Endothelial cell of umbilical vein (primary cell): ENCODE measurements at places on chromosomes 5 and 9. TPM values are rescaled to one million over a fixed set of nuclear protein-coding genes. Genes with fewer than 3 reads are reported as not detected.

DNA sequence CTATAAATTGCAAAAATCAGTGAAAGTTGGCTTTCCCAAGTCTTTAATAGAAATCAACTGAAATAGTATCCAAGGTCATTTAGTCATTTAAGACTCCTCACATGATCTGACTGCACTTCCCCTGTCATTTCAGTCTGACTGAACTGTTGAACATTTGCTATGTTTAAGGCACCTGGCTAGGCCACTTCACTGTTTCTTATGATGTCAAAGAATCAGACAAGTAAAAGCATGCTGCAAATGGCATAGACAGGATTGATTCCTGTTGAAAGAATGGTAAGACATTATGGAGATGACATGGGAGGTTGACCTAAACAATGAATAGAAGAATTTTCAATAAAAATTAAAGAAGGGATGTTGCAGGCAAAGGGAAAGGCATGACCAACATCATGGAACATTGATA, 502.1 kb downstream of the NFIB start:
- no peak overlapping the region for H3K27ac ChIP-seq
- H3K36me3 ChIP-seq, result no peaks in the 10 kb centered on the region
- H3K4me3 ChIP-seq, result no peak overlapping the region
- DNase-seq, result no peak
- H3K27me3 ChIP-seq, result no peaks in the 10 kb centered on the region
- H3K4me1 ChIP-seq, result no peaks in the 10 kb centered on the region

GRCh38 chr5:135881244-135881643, 14.4 kb downstream of the IL9 start:
- H3K27me3 ChIP-seq, result no peaks in the 10 kb centered on the region
- DNase-seq, result no peak
- H3K4me3 ChIP-seq, result no peak overlapping the region
- no peaks in the 10 kb centered on the region for H3K36me3 ChIP-seq
- no peaks in the 10 kb centered on the region for H3K4me1 ChIP-seq
- no peak overlapping the region for H3K27ac ChIP-seq

DNA sequence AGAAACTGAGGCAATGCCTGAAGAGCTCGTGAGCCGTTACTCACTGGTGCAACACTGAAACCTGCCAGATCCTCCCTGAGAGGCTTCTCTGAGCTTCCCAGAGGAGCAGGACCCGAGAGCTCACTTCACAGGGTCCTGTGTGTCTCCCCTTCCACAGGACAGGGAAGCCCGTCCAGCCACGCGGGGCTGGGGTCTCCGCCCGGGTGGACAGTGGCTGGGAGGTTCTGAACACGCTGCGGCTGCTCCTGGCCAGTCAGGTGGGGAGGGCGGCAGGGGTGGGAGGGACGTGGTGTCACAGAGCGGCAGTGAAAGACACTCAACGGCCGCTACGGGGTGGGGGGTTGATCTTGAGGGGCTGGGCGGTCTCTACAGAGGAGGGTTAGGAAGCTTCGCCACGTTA, 290 bp upstream of the ZDHHC11 start:
- no peak overlapping the region for H3K4me3 ChIP-seq
- DNase-seq, result no peak
- H3K36me3 ChIP-seq, result no peaks in the 10 kb centered on the region

DNA sequence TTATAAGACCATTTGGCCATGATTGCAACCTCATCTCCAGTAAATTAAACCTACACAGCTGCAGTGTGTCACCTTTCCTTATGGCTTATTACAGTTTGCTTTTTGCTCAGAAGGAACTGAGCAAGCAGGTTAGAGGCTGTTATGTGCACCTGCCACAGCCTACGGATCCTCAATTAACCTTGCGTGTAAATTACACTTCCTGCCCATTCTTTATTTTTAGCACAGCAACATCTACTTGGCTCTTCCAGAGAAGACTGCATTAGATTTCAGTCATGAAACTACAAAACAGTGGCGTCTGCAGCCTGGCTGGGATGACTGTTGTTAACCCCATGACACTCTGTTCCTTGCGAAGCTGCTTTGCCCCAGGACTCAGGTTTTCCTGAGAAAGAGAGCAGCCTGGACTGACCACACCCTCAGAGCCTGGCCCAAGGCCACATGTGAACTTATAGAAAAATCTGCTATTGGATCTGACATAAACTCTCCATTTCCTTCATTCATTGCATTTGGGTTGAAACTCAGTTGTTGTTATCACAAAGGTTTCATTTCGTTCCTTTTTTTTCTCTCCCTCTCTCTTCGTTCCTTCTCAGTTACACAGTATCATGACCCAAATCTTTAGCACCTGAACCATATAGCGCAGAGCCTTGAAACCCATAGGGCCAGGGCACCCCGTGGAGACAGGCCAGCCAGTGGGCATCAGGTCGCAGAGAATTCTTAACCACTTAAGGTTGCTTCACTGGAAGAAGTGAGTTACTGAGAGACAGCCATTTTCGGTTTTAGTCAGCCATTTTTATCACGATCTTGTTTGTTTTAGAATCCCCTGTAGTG, 138.6 kb downstream of the PALM2AKAP2 start:
- H3K4me3 ChIP-seq, result no peak overlapping the region
- H3K27me3 ChIP-seq, result no peaks in the 10 kb centered on the region
- H3K36me3 ChIP-seq, result no peaks in the 10 kb centered on the region

- peaks cover 10% of the 10 kb centered on the region for H3K4me1 ChIP-seq
- DNase-seq, result no peak
- peaks cover 3% of the 10 kb centered on the region for H3K27me3 ChIP-seq
- no peak overlapping the region for H3K4me3 ChIP-seq
- no peaks in the 10 kb centered on the region for H3K36me3 ChIP-seq
- no peak overlapping the region for H3K27ac ChIP-seq
These were observed 3.3 kb upstream of the PAIP1 start for GRCh38 chr5:43560128-43560527.

GRCh38 chr5:169777159-169777558, 140.1 kb downstream of the DOCK2 start:
- H3K27ac ChIP-seq, result no peak overlapping the region
- no peaks in the 10 kb centered on the region for H3K36me3 ChIP-seq
- no peaks in the 10 kb centered on the region for H3K27me3 ChIP-seq
- no peak for DNase-seq

DNA sequence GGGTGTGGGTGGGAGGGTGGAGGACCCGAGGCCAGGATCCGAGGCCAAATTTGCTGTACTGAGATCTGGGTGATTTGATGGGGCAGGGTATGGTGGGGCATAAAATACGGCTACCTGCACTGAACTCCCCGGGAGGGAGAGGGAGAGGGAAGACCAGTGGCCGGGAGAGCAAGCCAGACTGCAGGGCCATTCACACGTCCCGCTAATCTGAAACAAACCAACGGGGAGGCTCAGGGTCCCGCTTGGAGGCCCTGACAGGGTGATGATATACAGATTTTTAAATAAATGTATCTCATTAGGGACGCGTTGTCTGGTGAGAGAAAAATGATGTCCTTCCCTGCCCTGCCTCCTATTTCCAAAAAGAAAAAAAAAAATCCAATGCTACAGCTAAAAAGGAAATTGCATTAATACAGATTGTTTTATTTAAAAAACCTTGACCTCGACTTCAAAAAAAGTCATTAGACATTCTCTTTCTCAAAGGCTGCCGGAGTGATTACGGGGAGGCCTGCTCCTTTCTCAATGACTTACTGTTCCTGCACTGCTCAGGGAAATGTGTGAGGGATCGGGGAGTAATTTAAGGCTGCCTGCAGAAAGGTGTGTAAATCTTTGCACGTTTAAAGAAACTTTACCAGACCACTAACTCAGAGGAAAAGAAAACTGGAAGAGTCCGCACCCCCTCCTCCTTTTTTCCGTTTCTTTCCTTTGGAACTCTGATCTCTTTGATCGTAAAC, 11.5 kb upstream of the PRRX2 start:
- no peaks in the 10 kb centered on the region for H3K36me3 ChIP-seq
- no peaks in the 10 kb centered on the region for H3K4me1 ChIP-seq
- peak; percentile 14 for DNase-seq
- no peak overlapping the region for H3K27ac ChIP-seq

- H3K4me3 ChIP-seq, result no peak overlapping the region
- H3K27ac ChIP-seq, result no peak overlapping the region
- DNase-seq, result no peak
- H3K36me3 ChIP-seq, result no peaks in the 10 kb centered on the region
These were observed 541.0 kb downstream of the RAB3C start for GRCh38 chr5:59123595-59124561.

DNA sequence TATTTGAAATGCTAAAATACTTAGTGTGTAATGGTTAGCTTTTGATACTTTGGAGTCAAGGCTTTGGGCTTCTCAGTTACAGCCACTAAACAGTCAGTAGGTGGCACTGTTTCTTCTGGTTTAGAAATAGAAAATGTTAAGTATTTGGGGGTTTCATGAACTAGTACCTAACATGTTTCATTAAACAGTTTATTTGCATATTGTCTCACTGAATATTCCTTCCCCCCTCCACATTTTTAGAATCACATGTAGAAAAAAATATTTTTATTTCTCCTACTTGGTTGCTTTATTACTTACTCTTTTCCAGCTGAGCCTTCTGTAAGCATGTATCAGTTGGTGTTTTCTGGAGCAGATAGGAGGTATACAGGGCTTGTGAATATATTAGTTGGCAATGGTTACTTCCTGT, 48.0 kb downstream of the IPO11 start:
- H3K4me3 ChIP-seq, result no peak overlapping the region
- peaks cover 3% of the 10 kb centered on the region for H3K4me1 ChIP-seq
- no peaks in the 10 kb centered on the region for H3K36me3 ChIP-seq
- DNase-seq, result peak; percentile 67
- no peak overlapping the region for H3K27ac ChIP-seq

GRCh38 chr5:131285703-131286399, 22.0 kb downstream of the CDC42SE2 start:
- no peak overlapping the region for H3K27ac ChIP-seq
- no peak for DNase-seq
- no peaks in the 10 kb centered on the region for H3K36me3 ChIP-seq
- no peaks in the 10 kb centered on the region for H3K4me1 ChIP-seq

DNA sequence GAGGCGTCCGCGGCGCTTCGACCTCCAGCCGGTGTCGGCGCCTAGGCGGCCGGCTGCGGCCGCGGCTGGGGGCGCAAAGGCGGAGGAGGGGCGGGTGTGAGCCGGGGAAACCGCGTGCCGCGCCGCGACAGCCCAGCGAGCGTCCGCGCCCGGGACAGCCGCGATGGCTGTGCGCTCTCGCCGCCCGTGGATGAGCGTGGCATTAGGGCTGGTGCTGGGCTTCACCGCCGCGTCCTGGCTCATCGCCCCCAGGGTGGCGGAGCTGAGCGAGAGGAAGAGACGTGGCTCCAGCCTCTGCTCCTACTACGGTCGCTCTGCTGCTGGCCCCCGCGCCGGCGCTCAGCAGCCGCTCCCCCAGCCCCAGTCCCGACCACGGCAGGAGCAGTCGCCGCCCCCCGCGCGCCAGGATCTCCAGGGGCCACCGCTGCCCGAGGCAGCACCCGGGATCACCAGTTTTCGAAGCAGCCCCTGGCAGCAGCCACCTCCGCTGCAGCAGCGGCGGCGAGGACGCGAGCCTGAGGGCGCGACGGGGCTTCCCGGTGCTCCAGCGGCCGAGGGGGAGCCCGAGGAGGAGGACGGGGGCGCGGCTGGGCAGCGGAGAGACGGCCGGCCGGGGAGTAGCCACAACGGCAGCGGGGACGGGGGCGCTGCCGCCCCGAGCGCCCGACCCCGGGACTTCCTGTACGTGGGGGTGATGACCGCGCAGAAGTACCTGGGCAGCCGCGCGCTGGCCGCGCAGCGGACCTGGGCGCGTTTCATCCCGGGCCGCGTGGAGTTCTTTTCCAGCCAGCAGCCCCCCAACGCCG, 605 bp downstream of the CHSY3 start:
- DNase-seq, result no peak
- no peaks in the 10 kb centered on the region for H3K36me3 ChIP-seq
- H3K27ac ChIP-seq, result peak overlapping the region; percentile 18
- no peaks in the 10 kb centered on the region for H3K27me3 ChIP-seq

DNA sequence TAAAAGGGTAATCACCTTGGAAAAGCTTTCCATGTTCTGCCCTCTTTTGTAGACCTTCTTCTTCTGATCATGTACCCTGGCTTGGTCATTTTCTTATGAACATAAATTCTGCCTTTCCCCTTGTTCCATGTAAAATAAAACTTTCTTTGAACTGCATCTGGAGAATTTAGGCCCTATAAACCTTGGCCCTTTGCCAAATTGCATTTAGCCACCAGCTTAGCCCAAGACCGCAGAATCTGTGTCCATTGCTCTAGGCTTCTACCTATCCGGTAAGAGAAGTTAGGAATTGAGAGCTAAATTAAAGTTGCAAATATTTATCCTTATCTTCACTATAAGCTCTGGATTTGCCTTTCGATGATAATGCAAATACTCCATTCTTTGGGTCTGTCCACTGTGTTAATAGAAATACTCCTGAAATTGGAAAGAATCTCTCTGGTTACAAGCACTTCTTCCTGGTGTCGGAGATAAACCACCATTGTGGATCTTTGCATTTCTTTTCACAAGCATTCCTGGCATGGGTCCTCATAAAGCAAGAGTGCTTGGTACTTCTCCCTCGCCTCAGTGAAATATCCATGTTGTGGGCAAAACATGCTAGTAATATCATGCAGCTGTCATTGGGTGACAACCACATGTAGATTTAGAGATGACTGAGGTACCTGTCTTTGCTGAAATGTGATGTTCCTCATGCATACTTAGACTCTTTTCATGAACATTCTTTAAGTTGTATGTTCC, 698.0 kb upstream of the WWC1 start:
- H3K4me1 ChIP-seq, result no peaks in the 10 kb centered on the region
- no peak overlapping the region for H3K27ac ChIP-seq
- H3K27me3 ChIP-seq, result no peaks in the 10 kb centered on the region
- no peak for DNase-seq

DNA sequence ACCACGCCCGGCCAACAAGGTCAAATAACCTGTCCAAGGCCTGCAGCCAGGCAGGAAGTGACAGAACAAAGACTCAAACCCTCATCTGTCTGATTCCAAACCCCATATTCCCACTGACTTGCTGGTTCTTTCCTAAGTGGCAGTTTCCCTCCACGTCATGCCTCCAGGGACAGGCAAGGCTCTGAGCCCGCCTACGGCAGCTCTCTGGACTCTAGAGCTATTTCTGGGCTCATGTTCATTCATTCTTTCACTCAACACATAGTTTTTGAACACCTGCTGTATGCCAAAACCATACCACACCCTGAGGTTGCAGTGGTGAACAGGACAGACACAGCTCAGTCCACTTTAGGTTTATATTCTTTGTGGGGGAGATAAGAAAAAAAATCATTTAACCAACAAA, 5.2 kb upstream of the FBP1 start:
- DNase-seq, result no peak
- H3K27me3 ChIP-seq, result no peaks in the 10 kb centered on the region
- peaks cover 5% of the 10 kb centered on the region for H3K4me1 ChIP-seq
- H3K4me3 ChIP-seq, result no peak overlapping the region

ARID3C gene
- total RNA-seq, result not detected in 2 replicates

PCDH1 gene
- total RNA-seq, result 136 and 170 TPM in 2 replicates

TJP2 gene
- total RNA-seq, result 167 and 168 TPM in 2 replicates

BARHL1 gene
- total RNA-seq, result not detected in 2 replicates

PCDHB11 gene
- 0.16 and 0.18 TPM in 2 replicates for total RNA-seq

GABBR2 gene
- total RNA-seq, result 6.3 and 9.2 TPM in 2 replicates

DRD1 gene
- total RNA-seq, result not detected in 2 replicates

DAPK1 gene
- 93.4 and 119 TPM in 2 replicates for total RNA-seq
